ENCODE measurements at places on chromosomes 4 and X.

DNA sequence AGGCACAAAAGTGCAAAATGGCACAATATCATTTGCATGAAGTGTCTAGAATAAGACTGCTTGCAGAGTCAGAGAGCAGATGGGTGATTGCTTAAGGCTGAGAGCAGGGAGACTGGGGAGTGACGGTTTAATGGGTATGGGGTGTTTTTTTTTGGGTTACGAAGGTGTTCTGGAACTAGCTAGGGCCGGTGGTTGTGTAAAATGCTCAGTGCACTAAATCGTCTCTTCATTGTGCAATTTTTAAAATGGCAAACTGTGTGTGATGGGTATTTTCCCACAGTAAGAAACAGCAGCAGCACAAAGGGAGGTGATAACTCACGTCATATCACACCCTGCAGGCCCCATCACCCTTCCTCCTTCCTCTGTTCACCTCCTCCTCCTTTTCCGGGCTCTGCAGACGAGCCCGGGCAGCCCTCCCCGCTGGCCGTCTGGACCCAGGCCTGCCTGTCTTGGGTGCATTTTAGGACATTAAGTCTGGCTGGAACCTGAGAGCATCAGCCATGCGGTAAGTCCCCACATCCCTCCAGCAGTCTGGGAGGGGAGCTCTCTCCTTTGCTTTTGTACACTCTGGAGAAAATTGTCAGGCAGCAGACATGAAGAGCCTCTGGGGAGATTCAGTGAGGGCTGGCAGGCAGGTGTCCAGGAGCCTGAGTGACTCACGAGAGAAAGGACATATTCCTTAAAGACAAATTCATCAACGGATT, 42.7 kb downstream of the ASMT start:
- DNase-seq = no peak

DNA sequence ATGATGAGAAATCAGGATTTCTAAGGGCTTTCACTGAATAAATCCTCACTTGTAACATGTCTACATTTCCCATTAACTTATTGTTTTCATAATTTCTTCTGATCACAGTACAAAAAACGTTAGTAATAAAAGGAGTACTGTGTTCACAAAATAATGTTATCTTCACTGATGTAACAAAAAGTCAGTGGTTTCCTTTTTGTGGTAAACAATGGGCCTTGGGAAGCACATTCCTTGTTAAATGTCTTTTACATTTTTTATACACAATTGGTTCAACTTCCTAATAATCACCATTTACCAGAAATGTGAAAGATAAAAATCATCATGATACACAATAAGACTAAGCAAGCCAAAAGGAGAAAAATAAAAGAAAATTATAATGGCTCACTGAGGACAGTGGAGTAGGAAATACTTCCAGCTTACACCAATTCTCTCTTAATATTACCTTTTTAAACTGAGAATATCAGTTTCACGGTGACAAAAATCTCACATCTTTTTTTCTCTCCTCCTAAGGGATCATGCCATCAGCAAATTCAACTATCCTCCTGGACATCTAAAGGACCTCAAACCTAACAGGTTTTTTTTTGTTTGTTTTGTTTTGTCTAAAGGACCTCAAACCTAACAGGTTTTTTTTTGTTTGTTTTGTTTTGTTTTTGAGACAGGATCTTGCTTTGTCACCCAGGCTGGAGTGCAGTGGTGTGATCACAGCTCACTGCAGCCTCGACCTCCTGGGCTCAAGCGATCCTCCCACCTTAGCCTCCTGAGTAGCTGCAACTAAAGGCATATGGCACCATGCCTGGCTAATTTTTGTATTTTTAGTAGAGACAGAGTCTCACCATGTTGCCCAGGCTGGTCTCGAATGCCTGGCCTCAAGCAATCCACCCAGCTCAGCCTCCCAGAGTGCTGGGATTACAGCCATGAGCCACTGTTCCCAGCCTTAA, 57.3 kb downstream of the FRYL start:
- DNase-seq = no peak

DNA sequence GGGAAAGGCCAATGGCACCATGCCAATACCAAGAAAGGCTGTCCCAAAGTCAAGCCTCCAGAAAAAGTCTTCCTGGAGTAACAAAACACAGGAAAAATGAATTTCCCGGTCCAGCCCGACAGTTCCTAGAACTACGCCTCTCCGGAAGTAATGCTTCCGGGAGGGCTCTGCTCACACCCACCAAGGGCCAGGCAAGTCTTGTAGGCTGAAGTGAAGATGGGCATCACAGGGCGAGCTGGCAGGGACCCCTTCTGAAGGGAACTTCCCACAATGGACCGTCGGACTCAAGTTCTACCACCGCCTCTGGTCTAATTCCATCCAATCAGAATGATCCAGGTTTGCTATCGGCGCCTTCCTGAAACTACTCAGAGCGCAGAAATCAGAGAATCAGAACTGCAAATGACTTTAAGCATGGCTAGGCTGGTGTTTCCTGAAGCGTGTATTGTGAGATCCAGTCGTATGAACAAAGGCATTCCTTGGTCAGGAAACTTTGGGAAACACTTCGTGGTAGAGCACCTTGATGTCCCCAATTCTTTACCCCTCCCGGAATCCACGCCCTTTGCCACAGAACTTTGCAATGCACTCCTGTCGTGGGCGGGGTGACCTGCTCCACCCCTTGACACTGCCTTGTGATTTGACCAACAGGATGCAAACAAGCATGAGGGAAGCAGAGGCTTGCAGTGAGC, 127.8 kb downstream of the BCOR start:
- no peak for DNase-seq

DNA sequence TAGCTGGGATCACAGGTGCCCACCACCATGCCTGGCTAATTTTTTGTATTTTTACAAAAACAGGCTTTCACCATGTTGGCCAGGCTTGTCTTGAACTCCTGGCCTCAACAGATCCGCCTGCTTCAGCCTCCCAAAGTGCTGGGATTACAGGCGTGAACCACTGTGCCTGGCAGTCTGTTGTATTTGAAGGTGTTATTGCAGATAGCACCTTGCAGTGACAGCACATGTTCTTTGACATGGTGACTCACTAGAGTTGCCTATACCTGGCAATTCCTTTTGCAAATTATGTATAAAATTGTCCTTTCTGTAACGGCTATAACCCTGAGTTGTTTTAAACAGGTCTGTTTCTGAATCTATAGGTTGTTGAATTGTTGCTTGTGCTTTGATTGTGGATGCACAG, 7.9 kb downstream of the OGT start:
- DNase-seq = no peak

GRCh38 chr4:163967263-163967662, 472.8 kb downstream of the TMA16 start:
- DNase-seq = no peak

DNA sequence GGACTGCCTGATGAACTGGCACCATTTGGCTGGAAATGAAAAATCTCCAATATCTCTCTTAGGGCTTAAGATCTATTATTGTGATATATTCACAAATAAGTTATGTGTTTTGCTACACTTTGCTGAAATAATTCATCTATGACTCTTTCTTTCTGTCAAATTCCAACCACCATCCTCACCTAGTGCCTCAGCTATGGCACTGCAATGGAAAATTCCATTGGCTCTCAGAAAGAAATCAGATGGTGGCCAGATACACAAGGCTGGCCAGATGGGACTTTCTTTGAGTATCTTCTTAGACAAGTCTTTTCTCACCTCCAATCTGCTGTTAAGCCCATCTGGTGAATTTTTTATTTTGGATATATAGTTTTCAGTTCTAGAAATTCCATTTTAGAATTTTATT, 28.0 kb downstream of the NAT8L start:
- no peak for DNase-seq

- DNase-seq = no peak
These were observed 69.4 kb upstream of the CLDN34 start for GRCh38 chrX:9897761-9898161.

DNA sequence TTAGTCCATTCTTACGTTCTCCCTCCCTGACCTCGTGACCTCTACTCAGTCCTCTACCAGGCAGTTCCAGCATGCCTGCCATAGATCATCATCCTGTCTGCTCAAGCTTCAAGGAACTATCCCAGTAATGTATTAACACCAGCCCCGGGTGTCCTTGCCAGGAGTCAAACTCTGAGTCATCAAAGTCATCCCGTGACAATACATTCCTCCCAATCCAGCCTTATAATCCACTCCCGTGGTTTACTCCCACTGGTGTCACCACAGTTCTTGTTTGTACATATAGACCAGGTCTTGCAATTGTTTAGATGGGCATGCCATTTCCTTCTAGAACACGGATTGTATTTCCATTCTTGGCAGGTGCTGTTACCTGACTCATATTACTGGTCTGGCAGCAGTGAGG, 68.7 kb upstream of the TAB3 start:
- no peak for DNase-seq

GRCh38 chrX:15129412-15129811, 140.5 kb downstream of the ASB9 start:
- DNase-seq = no peak

DNA sequence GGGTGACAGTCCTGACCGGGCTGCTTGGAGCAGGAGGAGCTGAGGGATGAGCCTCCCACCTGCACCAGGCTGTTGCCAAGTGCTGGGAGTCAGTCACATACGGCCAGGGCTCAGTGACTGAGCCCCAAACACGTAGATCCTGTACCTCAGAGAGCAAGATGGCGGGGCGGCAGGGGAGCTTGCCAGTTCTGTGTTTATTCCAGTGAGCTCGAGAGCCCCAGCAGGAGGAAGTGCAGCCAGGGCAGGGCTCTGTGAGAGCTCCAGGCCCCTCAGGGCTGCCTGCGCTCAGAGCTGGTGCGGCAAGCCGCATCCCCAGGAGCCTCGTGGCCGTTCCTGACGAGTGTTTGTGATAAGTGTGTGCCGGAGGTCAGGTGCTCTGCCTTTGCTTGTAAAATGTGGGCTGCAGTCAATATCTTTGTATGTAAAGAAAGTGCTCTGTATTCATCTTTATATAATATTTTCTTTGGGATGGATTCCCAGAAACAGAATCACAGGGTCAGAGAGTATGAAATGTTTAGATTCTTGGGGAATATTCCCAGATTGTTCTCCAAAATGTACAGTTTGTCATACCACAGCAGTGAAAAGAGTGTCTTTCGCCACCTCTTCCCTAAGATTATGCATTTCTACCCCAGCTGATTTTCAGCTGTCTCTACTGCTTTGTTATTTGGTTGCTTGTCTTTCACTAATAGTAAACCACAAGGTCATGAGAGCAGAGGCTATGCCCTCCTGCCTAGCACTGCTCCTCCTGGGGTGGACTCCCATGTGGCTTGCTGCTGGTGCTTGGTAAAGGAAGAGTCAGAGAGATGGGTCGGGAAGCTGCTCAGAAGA, 50.3 kb downstream of the NELFA start:
- no peak for DNase-seq

DNA sequence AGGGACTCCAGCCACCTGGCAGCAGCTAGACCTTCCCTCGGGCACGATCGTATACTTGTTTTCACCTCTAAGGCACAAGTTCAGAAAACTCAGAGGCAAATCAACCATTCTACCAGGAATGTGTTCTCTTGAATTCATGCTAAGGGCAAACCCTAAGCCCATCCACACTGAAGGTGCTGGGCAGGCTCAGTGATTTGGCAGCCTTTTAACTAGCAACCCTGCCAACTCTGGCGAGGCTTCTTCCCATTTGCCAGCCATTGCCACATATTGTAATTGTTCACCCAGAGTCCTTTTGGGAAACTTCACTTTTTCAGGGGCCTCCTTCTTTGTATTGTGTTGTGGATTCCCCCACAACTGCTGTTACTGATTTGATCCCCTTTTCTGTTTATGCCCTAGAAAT, 298.6 kb upstream of the LDB2 start:
- DNase-seq = no peak

- no peak for DNase-seq
These were observed 221.8 kb upstream of the KLF3 start for GRCh38 chr4:38442073-38442788.

DNA sequence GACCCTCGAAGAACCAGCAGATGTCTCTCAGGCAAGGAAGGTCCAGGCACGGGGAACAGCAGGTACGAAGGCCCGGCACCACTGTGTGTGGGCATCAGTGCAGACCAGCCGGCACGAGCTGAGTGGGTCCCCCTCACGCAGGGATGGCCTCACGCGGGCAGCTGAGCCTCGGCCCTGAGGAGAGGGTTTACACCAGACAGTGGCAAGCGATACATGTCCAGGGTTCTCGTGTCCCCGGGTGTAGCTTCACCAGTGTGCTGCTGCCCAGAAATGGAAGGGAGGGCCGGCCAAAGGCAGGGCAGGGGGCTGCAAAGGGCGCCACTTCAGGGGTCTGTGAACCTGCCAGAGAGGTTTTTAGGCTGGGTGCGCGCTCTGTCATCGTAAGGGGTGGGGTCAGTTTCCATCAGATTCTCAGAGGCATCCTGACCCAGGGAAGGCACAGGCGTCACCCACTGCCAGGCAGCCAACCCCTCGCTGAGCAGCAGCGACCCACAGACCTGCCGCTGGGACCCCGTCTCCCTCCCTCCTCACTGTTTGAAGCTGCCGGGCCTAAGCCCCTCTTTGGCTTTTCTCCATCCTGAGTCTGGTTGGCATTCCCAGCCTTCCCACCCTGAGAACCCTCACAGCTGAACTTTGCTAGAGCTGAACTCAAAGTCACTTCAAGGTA, 107.0 kb downstream of the CPZ start:
- DNase-seq = no peak

- no peak for DNase-seq
These were observed 90.6 kb downstream of the MID1IP1 start for GRCh38 chrX:38891641-38892413.

DNA sequence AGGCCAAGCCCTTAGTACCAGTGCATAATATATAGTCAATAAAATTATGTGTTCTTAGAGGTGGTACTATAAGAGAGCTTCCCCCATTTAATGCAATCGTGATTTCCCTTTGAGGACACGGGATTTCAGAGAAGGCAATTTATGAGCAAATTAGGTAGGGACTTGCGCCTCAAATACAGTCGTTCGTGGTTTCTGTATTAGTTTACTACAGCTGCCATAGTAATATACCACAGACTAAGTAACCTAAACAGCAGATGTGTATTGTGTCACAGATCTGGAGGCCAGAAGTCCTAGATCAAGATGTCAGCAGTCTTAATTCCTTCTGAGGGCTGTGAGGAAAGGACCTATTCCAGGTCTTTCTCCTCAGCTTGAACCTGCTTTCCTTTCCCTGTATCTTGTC, 1.5 kb upstream of the PUDP start:
- no peak for DNase-seq
